ENCODE measurements at places on chromosomes 3 and 15.

DNA sequence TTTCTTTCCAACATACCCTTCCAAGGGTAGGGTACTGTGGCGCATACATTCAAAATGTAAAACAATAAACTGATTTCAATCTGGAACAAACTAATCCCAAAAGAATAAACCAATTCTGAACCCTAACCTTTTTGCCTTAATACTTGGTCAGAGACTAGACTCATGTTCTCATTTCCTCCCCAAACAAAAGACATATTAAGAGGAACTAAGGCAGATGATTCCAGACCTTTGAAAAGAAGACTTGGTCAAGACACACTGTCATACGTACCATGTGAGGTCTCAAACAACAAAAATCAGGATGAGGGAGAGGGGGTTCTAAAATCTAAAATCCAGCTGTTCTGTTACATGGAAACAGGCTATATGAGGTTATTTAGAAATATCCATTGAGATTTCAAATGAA is 102.1 kb downstream of the RFTN1 start:
- no peak for DNase-seq

DNA sequence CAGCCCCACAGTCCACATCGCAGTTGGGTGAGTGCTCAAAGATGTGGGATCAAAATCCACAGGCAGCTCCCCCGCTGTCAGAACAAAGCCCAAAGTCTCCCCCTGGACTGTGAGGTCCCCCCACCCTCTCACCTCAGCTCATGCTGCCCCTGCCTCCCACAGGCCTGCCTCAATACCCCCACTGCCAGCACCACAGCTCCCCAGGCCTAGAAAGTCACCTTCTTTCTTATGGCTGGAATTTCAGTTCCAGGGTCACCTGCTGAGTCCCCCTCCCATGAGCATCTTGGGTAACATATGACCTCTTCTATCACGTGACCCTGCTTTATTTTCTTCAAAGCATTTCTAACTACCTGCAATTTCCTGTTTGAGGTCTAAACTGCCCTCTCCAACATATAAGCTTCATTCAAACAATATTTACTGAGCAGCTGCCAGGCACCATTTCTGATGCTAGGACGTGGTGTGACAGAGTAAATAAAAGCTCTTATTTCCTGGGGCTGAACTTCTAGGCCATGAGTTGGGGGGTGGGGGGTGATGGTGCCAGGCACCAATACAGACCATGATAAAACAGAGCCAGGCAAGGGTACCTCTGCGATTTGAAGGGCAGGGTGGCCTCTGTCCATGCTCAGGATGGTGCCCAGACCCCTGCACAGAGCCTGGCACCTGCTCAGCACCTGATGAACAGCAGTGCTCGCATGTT is 2.4 kb upstream of the TMEM89 start:
- peak; percentile 67 for DNase-seq

DNA sequence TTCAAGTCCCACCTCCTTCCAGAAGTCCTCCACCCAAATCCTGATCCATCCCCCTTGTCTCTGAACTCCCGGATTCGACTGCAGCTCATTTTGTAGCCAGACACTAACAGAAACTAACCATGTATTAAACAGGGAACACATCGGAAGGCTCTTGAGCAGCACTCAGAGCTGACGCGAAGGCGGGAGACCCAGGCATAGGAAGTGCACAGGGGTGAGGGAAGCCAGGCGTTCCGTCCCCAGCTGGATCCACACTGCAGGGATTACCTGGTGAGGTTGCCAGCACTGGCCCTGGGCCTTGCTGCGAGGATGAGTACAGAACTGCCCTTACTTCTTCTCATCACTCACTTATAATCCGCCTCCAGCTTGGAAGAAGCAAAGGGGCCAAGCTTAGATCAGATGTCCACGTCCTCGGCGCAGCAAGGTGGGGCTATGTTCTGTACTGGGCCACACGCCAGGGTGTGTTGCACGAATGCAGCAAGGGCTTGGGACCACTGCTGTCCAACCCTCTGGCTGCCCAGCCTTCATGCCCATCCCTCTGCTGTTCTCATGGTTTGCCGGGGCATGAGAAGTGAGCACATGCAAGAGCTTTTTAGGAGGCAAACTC is 124.2 kb upstream of the SMAD3 start:
- no peak for DNase-seq

DNA sequence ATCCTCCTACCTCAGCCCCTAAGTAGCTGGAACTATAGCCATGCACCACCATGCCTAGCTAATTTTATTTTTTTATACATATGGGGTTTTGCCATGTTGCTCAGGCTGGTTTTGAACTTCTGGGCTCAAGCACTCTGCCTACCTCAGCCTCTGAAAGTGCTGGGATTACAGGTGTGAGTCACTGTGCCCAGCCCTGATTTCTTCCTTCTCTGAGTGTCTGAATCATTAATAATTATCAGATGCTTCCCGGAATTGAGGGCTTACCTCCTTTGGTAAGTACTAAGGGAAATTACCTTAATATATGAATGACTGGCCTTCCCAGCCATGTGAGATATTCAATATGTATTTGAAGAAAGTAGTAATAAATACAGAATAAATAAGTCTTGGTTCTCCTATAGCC is 7.2 kb downstream of the CLPX start:
- DNase-seq = no peak

DNA sequence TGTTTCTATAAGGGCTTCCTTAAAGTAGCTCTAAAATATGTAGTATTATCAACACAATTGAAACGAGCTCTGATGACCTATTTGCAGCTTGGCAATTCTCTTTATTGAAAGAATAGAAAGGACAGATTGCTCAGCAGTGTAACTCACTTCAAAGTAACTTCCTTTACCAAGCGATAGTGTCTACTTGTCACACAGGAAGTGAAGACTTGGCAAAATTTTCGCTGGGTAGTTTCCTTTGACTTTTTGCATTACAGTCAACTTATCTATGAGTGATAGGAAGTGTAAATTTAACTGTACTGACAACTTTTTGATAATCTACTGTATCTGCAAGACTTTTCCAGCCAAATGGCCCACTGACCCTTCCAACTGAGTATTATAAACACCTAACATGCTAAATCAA is 22.8 kb downstream of the SLC9A9 start:
- no peak for DNase-seq

DNA sequence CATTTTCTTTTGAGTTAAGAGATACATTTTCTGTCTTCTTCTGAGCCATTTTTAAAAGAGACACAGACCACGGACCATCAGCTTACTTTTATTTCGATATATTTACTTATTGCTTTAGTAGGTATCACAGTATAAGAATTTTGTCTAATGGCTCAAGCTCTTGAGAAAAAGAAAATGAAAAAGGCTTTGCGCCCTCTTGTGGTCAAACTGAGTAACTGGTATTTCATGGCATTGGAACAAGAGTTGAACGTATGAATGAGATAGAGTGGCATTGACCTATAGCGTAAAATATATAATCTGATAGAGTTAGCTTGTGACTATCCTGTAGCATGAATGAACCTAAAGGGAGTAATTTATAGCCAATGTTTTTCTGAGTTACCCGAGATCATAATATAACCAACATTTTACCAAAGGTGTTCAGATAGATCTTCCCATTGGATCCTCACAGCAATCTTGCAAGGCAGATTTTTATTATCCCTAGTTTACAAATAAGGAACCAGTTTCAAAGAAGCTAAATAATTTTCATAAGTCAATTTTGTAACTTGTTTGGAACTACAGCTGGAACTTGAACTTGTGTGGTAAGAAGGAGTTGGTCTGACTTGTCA is 154.6 kb downstream of the POLR2M start:
- peak; percentile 54 for DNase-seq

DNA sequence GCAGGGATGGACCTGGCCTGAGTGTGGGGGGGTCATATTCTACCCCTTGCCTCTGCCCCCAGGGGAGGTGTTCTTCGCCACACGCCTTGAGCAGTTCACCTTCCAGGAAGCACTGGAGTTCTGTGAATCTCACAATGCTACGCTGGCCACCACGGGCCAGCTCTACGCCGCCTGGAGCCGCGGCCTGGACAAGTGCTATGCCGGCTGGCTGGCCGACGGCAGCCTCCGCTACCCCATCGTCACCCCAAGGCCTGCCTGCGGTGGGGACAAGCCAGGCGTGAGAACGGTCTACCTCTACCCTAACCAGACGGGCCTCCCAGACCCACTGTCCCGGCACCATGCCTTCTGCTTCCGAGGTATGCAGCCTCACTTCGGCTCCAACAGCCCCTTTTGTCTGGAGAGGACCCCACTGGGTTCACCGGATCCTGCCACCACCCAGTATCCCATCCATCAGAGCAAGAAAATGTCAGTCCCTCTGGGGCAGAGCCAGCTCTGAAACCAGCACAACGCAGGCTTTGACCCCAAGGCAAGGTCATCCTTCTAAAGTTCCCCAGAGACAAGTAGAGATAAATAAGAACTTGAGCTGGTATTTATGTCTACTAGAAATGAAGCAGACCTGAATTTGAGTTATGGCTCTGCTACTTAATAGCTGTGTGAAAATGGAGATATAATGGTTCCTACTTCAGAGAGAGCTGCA is 45.8 kb downstream of the HAPLN3 start:
- DNase-seq = no peak

- DNase-seq = no peak
These were observed 14.3 kb downstream of the LRRC28 start for GRCh38 chr15:99265541-99266070.

- no peak for DNase-seq
These were observed 66.4 kb downstream of the USP13 start for GRCh38 chr3:179719048-179719734.

DNA sequence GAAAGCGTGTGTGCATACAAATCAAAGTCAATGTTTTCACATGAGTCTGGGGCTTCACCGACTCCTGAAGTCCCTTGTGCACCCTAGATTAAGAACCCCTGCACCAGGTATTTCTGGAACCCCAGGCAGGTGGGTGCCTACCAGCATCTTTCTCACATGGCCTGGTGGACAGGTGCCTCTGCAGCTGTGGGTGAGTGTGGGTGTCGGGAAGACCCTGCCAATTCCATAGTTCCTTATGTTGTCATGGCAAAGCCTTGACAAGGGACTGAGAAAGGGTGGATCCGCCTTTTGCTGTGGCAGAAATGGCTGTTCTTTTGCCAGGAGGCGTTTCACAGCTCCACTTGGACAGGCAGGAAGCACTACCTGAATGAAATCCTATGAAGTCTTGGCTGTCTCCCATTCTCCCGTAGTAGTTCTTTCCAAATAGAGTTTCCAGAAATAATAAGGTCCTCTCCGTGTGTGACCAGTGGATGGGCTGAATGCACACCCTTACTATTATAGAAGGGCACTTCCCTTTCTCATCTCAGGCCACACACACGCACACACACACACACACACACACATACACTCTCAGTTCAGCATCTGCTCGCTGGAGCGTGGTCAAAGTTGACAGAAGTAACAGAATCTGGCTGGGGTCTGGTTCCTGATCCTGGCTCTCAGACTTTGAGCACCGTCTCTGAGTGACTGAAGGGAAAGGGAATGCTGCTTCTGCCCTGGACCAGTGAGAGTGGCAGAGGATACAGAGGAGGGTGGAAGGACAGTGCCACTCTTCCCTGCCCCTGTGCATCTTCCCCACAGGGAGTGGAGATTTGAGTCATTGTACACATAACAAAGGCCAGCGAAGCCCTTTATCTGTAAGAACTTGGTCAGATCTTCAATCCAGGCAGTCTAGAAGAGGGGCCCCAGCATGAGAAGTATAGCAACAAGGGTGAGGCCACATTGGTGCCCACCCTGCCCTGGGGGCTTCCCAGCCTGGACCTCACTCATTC is 38.7 kb downstream of the PDIA5 start:
- DNase-seq = no peak

- DNase-seq = no peak
These were observed 23.4 kb downstream of the FNDC3B start for GRCh38 chr3:172062761-172063160.

DNA sequence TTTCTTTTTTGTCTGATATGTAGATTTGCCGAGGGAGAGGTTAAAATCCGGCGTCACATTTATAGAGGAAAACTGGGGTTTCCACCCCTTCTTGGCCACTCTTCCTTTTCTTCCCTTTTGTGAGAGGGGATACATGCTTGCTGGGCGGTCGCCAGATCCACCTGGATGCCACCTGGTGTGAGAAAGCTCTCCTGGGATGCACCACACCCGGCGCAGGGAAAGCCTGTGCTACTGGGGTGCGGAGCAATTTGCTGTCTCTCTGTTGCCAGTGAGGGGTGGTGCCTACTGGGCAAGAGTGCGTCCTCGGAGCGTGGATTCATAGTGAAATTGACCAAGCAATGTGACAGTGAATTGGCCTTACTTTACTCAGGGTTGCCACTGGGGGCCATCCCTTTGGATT is 2.5 kb upstream of the RGMA start:
- DNase-seq = no peak

- DNase-seq = no peak
These were observed 193.0 kb upstream of the TPM1 start for GRCh38 chr15:62849316-62850106.

DNA sequence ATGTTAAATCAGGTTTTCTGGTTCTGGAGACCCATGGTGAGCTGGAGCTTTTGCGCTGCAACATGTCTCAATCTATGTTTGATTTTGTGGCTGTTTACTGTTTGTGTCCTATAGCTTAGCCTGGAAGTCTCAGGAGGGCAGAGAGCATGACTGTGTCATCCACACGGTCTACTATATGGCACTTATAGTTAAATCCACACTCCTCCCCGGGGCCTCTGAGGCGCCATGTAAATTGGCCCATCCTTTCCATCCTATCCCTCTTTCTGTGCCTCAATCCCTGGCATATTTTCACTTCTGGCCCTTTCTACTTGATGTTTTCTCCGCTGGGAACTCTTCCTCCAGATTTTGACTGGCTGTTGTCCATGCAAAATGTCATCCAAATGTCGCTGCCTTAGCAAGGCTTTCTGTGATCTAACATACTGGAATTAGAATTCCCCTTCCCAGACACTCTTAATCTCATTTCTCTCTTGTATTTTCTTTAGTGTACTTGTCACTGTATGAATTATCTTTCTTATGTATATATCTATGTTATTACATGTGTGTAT is 560.8 kb upstream of the RGMA start:
- DNase-seq = no peak

GRCh38 chr3:105222568-105223093 is 144.1 kb upstream of the ALCAM start:
- DNase-seq = no peak

- DNase-seq = no peak
These were observed 26.2 kb downstream of the MAGEF1 start for GRCh38 chr3:184685646-184686045.

DNA sequence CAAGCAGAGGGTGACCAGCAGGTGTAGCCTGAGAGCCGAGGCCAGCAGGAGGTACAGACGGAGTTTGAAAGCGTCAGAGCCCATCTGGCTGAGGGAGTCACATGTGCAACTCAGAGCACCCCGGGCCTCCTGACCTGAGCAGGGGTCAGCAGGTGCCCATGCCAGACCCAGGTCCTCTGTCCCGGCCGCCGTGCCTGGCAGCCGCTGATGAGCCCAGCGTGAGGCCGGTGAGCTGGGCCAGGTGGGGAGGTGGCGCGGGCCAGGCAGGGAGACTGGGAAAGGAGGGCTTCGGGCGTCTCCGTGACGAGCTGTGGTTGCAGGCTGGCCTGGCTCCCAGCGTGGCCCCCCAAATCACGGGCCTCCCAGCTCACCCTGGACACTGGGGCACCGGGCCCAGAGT is 130.9 kb downstream of the CHSY1 start:
- no peak for DNase-seq

DNA sequence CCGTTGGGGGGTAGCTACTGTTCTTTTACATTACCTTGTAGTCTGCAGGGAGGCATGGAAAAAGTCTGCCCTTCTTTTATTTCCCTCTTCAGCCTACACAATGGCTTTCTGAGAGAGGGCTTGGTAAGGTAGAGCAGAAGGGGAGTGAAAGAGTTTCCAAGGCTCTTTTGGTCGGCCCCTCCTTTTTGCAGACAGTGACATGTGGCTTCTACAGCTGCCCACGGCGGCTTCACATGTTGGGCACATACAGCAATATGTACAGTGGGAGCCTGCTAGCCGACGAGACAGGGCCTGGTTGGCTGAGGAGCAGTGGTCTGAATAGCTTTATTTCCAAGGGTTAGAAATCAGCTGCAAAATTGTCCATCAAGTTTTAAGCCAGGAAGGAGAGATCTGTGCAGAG is 4.0 kb downstream of the INAFM2 start:
- DNase-seq = no peak
